ENCODE measurements at places on chromosomes 11 and 22.

- DNase-seq = no peak
Observed at GRCh38 chr22:27393371-27393770, 408.2 kb downstream of the MN1 start.

DNA sequence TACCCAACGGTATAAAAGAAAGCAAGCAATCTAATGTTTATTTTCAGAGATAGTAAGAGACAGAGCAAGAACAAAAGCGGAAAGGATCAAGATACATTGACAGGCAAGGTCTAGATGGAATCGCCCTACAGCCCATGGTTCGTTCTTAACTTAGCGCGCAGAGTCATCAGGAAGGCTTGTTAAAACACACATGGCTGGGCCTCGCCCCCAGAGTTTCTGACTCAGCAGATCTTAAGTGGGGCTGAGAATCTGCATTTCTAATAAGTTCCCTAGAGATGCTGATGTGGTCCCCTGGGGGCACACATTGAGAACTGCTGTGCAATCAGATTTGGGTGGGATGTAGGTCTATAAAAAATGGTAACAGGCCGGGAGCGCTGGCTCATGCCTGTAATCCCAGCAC, 35.8 kb upstream of the CHRM4 start:
- DNase-seq = no peak

DNA sequence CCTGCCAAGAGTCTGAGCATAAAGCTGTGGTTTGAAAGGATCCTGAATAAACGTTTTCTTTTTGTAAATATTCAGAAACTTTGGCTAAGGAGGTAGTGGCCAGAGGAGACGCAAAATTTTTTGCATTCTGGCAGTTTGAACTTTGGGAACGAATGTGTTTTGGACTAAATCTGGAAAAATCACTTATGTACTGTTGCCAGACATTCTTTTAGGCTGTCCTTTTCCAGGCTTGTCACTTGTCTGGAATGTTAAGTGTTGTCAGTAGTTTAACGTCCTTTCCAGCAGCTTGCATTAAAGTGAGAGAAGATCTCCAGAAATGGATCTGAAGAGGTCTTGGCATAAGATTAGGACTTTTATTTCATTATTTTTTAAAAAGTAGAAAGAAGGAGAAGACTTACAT, 18.5 kb downstream of the SPECC1L start:
- no peak for DNase-seq

DNA sequence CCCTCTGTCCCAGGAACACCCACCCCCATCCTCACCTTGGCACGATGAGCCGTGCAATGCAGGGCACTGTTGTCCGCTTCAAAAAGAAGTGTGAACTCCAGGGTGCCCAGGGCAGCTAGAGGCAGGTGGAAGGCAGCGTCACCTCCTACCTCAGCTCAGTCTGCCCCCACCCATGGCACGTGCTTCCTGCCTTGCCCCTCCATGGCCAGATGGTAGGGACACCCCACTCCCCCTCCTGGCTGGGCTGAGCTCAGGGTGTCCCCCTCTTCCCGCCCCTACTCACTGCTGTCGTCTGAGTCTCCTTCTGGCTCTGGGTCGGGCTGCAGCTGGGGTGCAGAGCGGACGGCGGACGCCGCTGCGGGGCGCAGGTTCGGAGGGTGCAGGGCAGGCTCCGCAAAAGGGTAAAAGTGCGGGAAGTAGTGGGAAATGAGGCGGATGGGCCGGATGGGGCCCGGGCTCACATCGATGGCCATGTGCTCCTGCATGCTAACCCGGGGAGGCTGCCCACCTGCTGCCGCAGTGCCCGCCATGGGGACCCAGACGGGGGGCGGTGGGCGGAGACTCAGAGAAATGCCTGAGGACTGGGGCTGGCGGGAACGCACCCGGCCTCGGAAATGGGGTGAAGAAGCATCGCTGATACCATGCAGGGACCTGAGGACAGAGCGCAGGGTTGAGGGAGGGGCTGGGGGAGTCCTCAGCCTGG, 9.1 kb downstream of the NDUFV1 start:
- DNase-seq = no peak

- DNase-seq = no peak
Observed at GRCh38 chr11:8094656-8095055, 13.6 kb downstream of the TUB start.

- no peak for DNase-seq
Observed at GRCh38 chr11:78961937-78962701, 387.5 kb upstream of the NARS2 start.

DNA sequence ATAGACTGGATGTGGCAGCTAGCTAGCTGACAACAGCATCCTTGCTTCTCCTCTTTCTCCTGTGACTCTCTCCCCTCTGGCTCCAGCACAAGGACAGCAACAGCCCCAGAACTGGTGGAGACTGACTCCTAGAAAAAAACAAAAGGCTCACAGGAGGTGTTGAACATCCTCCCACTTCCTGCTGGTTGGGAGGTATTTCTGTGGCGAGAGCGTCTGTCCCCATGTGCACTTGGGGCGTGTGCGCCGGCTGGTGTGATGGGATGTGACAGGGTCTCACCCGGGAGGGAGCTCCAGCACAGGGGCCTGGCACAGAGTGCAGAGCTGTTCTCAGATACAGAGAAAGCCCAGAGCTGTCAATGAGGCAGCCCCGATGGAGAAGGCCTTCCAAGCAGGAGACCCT, 107.2 kb upstream of the E2F8 start:
- no peak for DNase-seq

DNA sequence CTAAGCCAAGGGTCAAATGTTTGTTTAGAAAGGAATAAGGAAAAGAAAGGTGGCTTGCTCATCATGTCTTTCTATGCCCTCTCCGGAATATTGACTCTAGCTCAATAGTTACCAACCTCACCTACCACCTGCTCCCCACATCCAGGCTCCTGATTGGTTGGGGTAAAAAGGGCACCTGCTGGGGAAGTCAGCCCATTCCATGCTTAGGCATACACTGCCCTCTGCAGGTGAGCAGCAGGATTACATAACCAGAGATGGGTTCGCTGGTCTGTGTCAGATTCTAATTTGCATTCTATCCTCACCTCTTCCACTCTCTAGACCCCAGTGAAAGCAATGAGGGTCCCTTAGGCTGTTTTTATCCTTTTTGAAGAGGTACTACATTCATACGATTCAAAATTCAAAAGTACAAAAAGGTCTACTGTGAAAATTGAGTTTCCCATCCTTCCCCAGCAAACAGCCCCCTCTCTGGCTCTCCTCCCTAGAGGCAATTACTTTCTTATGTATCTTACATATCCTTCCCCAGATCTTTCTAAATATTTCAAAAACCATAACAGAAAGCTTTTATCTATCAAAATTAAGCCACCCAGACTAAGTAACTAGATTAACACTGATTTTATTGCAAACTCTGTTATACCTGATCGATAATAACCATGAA, 98.0 kb upstream of the ASPHD2 start:
- DNase-seq = peak; percentile 2

DNA sequence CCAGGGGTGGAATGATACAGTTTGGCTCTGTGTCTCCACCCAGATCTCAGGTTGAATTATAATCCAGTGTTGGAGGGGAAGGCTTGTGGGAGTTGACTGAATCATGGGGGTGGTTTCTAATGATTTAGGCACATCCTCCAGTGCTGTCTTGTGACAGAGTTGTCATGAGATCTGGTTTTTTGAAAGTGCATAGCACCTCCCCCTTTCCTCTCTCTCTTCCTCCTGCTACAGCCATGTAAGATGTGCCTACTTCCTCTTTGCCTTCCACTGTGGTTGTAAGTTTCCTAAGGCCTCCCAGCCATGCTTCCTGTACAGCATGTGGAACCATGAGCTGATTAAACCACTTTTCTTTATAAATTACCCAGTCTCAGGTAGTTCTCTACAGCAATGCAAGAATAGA, 45.1 kb downstream of the THAP12 start:
- no peak for DNase-seq

DNA sequence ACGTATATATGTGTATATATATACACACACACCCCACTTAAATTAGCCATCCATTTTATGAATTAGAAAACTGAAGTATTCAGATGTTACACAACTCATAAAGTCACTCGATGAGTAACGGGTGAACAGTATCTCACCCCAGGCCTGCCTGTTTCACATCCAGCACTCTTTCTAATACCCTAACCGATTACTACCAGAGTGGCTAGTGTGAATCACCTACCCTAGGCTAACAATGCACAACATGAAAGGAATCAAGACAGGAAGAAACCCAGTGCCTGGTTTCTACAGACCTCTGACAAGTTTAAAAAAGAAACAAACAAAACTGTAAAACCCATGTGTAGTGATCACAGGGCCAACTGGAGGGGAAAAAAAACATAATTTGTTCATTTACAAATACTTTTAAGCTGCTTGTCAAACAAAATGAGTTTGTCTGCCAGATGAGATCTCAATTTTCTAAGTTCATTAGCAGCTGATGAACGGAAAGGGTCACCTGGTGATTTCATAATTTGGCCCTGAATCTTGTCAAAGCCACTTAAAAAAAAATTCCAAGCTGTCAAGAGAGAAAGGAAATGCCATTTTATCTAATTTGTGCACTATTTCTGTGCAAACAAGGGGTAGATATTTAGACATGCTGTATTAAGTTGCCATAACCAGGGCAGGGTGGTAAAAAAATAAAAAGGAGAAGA, 134.8 kb downstream of the LARGE1 start:
- no peak for DNase-seq

DNA sequence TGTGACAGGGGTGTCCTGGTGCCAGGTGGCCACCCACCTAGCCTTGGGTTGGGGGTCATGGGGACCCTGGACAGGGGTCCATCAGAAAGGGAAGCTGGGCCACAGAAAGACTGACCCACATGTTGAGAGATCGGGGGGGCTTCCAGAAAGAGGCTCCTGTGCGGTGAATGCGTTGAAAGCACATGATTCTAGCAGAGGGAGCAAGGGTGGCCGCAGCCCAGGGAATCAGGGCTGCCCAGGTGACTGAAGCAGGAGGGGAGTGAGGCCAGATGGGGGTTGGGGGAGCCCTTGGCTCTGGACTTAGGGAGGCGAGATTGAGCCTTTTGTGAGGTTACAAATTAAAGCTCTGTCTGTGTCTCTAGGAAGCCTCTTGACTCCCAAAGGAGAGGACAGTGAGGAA, 80.7 kb downstream of the MORC2 start:
- no peak for DNase-seq

DNA sequence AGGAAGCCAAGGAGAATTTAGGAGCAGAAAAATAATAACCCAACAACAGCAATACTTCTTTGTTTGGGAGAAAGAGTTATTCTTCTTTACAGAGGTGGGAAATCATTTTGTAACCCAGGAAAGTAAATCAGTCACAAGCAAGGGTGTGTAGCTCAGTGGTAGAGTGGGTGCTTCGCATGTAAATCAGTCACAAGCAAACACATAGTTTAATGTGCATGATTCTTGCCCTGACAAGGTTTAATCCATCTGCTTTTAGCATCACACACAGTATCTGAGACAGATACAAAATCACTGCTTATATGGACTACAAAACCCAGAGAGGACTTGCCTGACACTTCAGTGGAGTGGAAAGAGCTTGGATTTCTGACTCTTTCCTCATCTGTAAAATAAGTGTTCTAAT, 82.0 kb downstream of the RELT start:
- DNase-seq = no peak

GRCh38 chr11:68550485-68550817, 89.9 kb downstream of the PPP6R3 start:
- DNase-seq = no peak

DNA sequence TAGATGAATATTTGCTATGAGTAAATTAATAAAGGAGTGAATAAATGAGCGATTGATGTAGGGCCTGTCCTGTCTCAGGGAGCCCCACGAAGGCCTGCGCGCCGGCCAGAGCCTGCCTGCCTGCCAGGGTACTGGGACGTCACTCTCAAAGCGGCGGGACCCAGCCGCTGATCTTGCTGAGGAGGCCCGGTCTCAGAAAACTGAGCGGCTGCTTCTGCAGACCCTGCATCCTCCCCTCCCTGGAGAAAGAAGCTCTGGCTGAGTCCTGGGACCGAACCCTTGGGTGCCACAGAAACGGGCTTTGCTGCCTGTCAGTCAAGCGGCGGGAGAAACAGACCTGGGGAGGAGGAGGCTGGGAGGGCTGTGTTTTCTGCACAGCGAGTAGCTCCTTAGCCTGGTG, 91.6 kb upstream of the B3GAT1 start:
- DNase-seq = no peak

GRCh38 chr22:21677606-21678443, 12.0 kb downstream of the PPIL2 start:
- DNase-seq = no peak

- DNase-seq = no peak
Observed at GRCh38 chr11:36139767-36140166, 149.5 kb downstream of the COMMD9 start.

DNA sequence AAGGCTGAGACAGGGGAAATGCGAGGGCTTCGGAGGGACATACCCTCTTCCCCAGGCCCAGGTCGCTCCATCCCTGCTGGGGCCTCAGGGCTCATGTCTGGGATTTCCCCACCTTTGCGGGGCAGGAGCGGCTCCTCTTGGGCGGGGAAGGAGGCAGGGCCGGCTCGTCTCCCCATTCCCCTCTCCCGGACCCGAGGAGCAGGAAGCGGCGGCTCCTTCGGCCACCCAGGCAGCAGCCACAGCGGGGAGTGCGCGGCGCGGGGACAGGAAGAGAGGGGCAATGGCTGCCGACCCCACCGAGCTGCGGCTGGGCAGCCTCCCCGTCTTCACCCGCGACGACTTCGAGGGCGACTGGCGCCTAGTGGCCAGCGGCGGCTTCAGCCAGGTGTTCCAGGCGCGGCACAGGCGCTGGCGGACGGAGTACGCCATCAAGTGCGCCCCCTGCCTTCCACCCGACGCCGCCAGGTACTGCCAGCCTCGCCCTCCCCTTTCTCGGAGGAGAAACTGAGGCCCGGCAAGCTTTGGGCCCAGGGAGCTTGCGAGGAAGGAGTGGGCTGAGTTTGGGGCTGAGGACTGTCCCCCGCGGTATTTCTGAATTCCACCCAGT, at the start of gene ANKK1:
Gene ANKK1 (plus strand): TSS at position 175 of the 607 bp plus-strand sequence. CDS start 106 bp downstream, at position 281.
- no peak for DNase-seq
